ENCODE measurements at places on chromosomes 12 and 14.

DNA sequence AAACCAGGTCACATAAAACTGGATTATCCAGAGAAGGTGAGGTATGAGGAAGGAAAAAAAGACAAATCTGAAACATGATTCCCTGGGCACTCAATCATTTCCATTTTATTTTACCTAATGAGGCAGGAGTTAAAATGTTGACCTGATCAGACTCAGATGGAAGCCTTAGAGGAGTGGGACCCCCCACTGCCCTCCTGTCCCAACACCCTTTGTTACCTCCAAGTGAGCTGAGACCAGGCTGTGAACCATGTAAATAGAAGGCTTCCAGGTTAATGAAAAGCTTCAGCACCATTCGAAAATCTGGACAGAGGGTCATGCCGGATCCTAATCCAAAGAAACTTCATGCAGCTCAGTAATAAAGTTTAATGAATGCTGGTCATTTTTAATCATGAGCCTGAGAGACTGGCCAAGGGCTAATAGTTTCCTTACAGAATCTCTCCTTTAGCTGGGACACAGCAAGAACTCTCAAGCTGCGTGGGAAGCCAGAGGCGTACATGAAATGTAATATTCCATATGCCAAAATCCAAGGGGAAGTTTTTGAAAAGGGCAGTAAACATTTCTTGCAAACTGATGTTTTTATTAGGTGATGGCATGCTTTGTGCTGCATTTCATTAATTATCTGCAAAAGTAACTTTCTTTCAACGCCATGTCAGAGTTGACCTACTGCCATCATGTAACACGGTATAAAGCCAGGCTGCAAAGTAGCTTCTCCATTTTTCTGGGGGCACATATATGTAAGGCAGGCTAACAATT lies 183.0 kb downstream of the PAX9 start:
- DNase-seq: no peak

GRCh38 chr14:51544901-51545300 lies 106.8 kb upstream of the FRMD6 start:
- no peak for DNase-seq

- DNase-seq: no peak
Measured at GRCh38 chr12:5010151-5010550, 33.5 kb upstream of the KCNA5 start.

- no peak for DNase-seq
Measured at GRCh38 chr14:105055334-105055733, 9.9 kb downstream of the GPR132 start.

DNA sequence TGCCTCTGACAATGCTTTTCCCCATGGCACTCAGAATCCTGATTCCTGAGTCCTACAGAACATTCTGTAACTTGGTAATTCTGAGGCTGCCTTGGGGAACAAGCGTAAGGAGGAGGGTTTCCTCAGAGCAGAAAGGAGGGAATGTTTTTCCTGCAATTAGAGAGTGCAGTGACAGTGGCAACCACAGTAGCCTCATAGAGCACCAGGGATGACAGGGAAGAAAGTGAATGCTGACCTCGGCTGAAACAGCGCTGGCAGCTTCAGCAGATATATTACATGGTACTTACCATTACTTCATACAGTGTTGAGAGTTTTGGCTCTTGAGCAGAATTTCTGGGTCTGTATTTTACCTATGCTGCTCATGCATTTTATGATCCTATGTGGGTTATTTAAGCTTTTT lies 757.1 kb downstream of the NRXN3 start:
- no peak for DNase-seq

DNA sequence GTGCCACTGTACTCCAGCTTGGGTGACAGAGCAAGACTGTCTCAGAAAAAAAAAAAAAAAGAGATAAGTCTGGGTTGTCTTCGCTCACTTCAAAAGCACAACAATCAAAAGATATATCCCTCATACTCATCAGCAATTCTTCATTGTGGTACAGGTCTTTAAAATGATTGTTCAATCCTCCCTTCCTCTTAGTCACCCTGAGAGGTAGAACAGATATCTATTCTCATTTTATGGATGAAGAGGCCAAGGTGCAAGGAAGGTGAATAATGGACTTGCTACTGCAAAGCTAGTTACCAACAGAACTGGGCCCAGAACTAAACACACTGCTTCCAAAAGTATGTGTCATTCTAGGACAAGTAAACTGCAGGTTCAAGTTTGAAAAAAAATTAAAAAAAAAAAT lies 7.1 kb downstream of the ERG28 start:
- DNase-seq: no peak

All from left hindlimb (tissue), 1 donor.